ENCODE measurements at places on chromosomes 11 and 22.

GRCh38 chr11:48043991-48044512, 63.7 kb downstream of the PTPRJ start:
- DNase-seq = no peak

DNA sequence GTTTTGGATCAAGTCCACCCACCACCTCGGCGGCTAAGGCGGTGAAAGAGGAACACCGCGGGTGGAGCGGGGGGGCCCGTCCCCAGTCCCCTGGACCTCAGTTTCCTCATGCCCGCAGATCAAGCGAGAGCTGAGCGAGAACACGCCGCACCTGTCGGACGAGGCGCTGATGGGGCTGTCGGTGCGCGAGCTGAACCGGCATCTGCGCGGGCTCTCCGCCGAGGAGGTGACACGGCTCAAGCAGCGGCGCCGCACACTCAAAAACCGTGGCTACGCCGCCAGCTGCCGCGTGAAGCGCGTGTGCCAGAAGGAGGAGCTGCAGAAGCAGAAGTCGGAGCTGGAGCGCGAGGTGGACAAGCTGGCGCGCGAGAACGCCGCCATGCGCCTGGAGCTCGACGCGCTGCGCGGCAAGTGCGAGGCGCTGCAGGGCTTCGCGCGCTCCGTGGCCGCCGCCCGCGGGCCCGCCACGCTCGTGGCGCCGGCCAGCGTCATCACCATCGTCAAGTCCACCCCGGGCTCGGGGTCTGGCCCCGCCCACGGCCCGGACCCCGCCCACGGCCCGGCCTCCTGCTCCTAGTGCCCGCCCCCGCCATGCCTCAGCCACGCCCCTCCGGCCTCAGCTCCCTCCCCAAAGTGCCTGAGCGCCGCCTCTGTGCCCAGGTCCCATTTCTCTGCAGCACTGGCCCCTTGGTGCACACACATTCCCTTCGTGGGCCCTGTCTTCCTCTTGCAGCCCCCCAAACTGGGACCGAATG, 12.7 kb downstream of the MAFF start:
- no peak for DNase-seq

- no peak for DNase-seq
These were observed 2.5 kb downstream of the RHBDD3 start for GRCh38 chr22:29265305-29265704.

DNA sequence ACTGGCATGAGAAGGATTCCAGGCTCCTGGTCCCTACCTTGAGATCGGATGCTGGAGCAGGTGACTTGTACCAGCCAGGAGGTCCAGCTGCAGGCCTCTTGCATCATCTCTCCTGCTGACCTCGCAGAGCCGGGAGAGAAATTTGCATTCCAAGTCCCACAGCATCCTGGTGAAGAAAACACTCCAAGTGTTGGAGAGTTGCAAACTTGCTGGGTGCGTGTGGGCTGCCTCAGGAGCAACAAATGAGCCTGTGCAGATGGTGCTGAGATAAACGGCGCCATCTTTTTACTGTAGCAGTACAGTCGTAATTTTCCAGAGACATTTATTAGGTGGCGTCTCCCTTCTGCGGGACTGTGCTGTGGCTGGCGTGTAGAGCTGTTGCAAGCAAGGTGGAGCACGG, 32.1 kb upstream of the ZBTB16 start:
- no peak for DNase-seq

DNA sequence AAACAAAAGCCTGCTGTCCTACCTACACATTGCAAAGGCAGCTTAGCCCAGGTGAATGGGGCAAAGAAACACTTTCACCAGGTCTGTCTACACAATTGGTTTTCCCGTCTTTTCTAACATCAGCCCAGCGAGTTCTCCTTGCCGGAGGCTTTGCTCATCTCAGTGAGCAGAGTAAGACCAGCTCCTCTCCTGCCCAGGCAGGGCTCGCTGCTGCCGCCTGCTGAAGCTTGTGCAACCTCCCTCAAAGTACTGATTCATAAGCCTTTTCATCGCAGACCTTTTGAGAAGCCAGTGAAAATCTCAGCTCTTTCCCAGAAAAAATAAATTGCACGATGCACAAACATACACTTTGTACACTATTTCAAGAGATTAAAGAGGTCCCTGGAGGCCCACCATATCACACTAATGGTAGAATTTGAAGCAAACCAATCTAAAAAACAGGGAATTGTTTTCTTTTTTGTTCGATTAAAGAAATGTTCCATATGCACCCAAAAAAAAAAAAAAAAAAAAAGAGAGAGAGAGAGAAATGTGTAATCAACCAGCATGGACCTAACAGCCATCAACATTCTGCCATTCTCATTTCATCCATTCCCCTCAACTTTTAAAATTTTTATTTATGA, 328.1 kb upstream of the MPPED2 start:
- no peak for DNase-seq

DNA sequence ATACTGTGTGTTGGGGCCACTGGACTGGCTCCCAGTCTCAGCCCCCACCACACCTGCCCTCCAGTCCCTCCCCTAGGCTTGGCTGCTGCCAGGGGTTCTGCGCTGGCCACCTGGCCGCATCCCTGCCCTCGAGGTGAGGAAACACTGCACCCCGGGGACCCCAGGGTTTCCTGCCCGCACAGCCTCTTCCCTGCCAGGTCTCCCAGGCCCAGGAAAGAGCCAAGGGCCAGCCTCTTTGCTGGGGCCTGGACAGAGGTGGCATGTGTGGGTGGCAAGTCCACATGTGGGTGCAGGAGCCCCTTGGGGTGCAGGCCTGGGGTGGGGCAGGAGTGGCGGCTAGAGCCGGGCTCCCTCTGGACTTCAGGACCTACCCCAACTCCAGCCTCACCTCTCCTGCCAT, 2.5 kb downstream of the EPS8L2 start:
- no peak for DNase-seq

DNA sequence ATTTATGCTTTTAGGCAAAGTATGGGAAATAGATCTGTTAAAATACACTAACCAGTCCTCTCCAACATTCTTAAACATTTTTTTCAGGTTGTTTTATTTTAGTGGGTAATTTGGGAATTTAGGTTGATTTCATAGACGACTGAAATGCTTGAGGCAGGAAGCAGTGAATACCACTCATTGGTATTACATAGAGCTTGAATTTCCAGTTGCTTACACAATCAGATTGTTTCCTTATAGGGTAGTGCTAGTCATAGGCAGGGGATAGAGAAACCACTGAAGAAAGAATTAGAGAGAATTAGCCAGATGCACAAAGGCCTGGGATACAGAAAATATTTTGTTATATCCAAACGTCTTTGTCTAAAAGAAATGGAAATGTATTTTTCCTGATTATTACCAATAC, 23.9 kb upstream of the LYVE1 start:
- DNase-seq = peak; percentile 58

DNA sequence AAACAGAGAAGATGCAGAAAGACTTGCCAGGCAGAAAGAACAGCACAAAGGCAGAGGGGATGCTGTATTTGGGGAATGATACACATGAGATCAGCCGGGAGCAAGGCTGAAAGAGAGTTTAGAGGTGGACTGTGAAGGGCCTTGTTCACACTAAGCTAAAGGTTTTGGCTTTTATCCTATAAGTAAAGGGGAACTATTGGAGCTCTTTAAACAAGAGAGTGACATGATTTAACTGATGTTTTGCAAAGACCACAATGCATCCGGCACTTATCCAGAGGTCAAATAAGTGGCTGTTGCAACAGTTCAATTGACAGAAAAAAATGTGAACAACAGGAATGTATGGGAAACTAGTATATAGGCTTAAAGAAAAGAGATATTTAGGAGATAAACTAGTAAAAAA, 64.7 kb upstream of the RRAS2 start:
- no peak for DNase-seq

DNA sequence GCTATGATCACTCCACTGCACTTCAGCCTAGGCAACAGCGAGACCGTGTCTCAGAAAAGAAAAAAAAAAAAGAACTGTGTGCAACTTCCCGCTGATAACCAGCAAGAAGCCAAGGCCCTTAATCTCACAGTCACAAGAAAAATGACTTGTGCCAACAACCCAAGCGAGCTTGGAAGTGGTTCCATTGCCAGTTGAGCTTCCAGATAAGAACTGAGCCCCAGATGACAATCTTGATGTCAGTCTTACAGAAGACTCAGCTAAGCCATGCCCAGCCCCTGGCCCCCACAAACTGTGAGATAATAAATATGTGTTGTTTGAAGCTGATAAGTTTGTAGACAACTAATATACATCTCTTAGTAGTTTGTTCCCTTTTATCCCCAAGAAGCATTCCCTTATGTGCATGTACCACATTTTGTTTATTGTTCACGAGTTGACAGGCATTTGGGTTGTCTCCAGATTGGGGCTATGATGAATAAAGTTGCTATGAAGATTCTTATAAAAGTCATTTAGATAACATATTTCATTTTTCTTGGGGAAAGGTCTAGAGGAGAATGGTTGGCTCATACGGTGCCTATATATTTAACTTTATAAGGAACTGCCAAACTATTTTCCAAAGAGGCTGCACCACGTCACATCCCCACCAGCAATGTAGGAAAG, 85.9 kb downstream of the TIMP3 start:
- DNase-seq = no peak

- DNase-seq = no peak
These were observed 444.3 kb downstream of the TBC1D22A start for GRCh38 chr22:47206666-47207218.

DNA sequence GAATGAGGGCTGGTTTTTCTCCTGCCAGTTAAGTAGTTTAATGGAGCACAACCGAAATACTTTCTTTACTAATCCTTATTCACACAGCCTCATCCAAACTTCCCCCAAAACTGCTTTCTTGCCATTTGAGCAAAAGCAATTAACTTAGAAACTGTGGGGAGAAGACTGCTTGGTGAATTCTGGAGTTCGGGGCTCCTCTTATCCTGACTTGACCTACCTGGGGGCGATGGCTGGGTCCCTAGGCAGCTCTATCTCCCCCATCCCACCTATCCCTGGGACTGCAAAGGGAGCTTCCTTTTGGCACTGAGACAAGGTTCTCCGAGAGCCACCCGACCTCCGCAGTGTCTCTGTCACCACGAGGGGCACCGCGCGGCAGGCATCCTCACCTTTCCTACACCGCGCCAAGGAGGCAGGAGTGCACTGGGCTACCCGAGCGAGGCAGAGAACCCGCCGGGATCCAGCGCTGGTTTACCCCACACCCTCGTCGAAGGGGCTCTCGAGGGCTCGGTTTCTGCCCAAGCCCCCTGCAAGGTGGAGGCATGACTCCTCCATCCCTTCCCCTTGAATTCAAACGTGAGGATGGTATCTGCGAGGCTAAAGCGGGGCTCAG, 759 bp downstream of the DESI1 start:
- DNase-seq = peak; percentile 23

- peak; percentile 29 for DNase-seq
These were observed 37.6 kb upstream of the SLC5A1 start for GRCh38 chr22:32005453-32005852.

DNA sequence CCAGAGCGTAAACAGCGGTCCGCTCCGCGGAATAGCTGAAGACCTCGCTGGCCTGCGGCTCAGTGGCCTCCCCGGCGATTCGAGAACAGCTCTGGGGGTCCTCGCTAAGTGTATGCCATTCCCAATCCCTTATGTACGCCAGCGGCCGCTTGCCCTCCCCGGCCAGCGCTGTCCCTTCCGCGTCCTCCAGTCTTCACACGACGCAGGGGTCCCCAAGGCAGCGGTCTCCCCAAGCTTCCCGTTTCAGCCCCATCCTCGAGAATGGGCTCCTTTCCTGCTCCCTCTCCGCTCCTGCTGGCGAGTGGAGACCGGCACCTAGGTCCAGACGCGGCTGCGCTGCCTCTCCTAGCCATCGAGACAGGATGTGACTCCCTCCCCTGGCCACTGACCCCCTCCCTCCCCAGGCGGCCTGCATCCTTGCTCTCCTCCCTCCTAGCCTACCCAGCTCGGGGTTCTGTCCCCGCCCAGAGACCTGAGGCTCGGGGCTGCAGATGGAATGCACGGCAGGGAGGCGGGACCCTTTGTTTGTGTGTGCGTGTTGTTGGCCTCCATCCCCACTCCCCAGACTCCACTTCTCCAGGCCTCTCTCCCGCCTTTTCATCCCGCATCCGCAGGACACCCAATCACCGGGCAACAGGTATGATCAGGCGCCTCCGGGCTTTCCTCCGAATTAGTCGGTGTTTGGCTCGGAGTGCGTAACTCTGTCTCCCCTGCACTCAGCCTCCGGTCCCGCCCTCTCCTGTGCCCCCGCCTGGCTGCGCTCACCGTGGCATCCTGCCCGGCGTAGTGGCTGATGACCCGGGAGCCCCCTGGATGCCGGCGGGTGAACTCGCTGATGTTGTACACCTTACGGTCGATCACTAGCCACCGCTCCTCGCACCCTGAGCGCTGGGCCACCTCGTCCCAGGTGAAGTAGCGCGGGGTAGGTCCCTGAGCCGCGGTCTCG, 740 bp downstream of the FADS1 start:
- peak; percentile 73 for DNase-seq

GRCh38 chr11:64869571-64870175, 8.7 kb downstream of the EHD1 start:
- no peak for DNase-seq

DNA sequence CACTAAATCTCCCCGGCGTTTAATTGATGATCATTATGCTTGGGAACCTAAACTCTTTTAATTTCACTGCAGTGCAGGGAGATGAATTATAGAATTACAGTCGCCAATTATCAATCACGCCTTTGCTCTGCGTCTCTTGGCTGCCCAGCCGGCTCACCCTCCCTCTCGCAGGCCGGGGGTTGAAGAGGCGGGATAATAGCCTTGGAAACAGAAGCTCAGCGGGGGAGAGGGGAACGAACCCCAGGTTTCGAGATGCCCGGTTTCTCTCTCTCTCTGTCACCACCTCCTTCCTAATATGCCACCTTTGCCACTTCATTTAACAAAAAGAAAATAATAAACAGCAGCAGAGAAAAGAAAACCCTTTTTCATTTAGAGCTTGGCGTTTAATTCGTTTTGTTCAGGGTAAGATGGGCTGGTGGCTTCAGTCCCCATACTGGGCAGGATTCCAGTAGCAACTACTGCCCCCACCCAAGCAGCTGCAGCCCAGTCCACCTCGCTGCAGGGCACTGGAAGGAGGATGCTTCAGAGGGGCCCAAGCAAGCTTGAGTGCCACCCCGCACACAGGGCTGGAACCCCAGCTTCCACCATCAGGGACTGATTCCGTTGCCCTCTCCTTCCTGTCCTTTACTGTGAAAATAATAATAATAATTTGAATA, 271.7 kb downstream of the BUD13 start:
- no peak for DNase-seq

- DNase-seq = no peak
These were observed 3.7 kb downstream of the ILK start for GRCh38 chr11:6607190-6607795.

- no peak for DNase-seq
These were observed 159.0 kb upstream of the RAG2 start for GRCh38 chr11:36757075-36757474.

DNA sequence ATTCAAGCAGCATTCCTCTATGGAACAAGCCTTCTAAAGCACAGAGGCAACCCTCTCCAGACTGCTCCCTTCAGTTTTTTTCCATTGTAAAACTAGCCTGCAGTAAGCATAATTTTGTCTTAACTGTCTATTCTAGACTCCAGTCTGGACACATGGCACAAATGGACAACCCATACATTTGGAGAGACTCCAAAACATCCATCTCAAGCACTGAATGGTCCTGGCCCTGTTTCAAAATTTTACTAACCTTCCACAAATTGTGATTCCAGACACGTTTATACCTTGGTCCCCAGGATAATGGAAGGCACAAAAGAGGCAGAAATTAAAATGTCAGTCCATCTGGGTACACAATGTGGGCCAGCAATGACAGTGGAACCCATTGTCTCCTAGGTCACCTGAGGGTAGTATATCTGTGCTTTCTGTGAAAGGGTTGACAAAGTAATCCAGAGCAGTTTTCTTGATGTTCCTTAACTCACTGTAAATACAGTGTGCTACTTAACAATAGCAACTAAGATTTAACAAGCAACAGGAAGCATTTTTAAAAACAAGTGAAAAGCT, 16.2 kb upstream of the SESN3 start:
- DNase-seq = no peak

GRCh38 chr22:24305260-24305692, 34.6 kb downstream of the SPECC1L start:
- DNase-seq = no peak
